Stimulated activated CD8-positive, alpha-beta memory T cell treated with anti-CD3 and anti-CD28 coated beads, Interleukin-4, amount 100 ng/mL, for 24 hours (primary cell): ENCODE measurements at places on chromosomes 2 and 18.

DNA sequence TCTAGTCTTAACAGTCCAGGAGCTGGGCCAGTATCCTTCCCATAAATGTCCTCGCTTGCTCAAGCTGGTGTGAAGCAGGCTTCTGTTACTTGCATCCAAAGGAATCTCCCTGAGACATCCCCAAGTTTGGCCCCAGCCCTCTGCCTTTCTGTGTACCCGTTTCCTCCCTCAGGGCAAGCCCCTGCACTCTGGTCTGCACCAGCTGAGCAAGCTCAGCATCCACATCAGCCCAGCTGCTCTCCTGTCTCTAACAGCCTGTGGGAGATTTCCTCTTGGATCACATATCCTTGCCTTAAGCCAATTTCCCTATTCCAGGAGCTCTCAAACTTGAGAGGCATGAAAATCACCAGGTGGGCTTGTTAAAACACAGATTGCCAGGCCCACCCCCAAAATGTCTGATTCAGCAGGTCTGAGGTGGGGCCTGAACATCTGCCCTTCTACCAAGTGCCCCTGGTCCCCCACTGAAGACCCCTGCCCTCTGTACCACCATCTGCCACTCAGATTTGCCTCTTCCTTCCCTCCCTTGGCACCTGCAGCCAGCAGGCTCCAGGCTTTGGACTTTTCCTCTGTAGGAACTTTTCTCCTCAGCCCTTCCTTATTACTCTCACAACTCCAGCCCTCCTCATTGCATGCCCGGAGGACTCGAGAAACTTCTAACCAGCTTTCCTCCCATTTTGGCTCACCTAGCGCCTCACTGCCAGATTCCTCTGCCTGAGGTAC, 32.1 kb downstream of the REEP1 start:
- DNase-seq: no peak

DNA sequence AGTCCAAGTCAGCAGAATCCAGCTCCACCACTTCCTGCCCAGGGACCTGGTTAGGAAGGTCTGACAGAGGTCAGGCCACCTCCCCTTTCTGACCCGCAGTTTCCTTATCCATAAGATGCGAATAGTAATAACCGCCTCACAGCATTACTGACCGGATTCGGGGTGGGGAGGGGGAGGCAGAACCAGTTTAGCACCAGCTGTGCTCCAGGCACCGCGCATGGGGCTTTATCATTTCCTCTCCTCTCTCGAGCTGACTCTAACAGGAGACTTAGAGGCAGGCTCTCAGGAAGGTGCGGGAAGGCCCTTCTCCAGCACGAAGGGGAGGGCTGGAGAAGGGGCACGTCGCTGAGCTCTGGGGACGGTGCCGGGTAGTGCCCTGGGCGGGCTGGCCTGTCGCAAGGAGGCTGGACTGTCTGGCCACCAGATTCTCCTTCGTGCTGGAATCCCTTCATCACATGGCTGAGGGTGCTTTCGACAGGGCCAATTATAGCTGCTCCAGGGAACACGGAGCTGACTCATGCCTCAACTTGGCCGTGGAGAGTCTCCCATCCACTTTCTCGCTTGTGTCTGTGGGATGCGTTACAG, 5.7 kb downstream of the EHD3 start:
- no peak for DNase-seq

GRCh38 chr2:65991381-65992197, 443.3 kb upstream of the MEIS1 start:
- no peak for DNase-seq

- DNase-seq: no peak
These were observed 242.4 kb downstream of the LPIN1 start for GRCh38 chr2:11988691-11989353.

DNA sequence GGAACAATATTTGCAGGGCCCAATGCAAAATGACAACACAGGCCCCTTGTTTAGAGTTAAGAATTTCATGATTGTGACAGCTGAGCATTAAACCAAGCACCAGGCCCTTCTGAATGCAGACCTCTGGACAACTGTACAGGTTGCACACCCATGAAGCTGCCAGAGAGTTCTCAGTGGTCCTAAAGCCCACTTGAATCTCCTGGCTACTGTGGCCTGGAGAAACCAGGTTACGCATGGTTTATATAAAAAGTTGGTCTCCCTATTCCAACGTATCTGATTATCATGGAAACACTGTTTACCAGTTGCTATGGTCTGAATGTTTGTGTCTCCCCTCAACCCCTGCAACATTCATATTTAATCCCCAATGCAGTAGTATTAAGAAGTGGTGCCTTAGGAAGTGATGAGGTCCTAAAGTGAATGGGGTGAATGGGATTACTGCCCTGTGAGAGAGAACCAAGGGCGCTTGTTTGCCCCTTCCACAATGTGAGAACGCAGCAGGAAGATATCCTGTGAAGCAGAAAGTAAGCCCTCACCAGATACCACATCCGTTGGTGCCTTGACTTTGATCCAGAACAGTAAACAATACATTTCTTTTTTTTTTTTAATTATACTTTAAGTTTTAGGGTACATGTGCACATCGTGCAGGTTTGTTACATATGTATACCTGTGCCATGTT, 48.0 kb upstream of the ANXA4 start:
- DNase-seq: no peak

DNA sequence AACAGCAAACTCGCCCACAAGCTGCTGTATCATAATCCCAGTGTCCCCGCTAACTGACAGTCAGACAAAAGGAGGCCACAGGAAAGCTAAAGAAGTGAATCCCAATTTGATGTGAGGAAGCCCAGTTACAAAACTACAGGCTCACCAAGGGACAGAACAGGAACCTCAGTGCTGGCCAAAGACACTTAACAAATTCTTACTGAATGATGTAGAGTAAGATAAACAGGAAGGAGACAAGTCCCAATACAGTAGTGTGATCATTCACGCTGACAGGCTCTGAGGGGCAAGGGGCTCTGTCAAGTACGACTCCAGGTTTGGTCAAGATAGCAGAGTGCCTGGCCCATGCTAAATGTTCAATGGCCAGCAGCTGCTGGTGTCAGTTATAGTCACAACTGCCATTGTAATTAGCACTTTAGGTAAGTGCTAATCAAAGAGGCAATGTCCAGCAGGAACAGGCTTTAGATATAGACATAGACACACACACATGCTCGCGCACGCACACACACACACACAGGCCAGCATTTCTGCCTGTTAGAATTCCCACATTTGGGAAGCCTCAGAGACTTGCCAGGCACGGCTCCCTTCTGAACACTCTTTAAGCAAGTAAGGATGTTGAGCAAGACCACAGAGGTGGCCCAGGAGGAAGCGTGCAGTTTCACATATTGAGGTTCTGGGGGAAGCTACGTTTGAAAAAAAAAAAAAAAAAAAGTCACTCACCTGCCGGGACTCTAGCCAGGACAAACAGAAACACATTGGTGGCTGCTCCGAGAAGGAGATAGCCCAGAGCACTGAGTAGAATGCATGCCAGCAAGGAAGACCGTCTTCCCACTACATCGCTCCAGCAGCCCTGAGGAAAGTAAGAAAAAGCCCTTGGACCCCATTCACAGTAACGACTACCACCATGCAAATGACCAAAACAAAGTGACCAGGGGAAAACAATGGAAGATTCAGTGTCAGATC, 35.4 kb upstream of the TMEM182 start:
- no peak for DNase-seq

DNA sequence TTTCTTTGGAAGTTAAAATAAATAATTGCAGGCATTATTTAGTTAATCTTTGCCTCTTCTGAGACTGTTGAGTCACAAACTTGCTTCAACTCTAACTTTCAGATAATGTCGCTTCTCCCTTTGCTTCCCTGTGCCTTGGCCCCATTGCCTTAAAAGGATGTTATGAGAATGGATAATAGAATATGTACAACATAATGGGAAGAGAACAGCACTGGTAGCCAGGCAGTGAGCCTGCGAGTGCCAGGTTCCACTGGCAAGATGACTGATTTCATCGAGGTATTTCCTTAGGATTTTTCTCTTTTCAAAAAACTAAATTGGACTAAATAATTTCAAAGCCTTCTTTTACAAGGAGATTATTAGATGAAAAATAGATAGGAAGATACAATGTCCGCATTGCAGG, 420.9 kb downstream of the TGIF1 start:
- DNase-seq: no peak

- no peak for DNase-seq
These were observed 5.6 kb upstream of the RUFY4 start for GRCh38 chr2:218063486-218063885.

GRCh38 chr2:8049176-8049575, 632.7 kb upstream of the ID2 start:
- no peak for DNase-seq

DNA sequence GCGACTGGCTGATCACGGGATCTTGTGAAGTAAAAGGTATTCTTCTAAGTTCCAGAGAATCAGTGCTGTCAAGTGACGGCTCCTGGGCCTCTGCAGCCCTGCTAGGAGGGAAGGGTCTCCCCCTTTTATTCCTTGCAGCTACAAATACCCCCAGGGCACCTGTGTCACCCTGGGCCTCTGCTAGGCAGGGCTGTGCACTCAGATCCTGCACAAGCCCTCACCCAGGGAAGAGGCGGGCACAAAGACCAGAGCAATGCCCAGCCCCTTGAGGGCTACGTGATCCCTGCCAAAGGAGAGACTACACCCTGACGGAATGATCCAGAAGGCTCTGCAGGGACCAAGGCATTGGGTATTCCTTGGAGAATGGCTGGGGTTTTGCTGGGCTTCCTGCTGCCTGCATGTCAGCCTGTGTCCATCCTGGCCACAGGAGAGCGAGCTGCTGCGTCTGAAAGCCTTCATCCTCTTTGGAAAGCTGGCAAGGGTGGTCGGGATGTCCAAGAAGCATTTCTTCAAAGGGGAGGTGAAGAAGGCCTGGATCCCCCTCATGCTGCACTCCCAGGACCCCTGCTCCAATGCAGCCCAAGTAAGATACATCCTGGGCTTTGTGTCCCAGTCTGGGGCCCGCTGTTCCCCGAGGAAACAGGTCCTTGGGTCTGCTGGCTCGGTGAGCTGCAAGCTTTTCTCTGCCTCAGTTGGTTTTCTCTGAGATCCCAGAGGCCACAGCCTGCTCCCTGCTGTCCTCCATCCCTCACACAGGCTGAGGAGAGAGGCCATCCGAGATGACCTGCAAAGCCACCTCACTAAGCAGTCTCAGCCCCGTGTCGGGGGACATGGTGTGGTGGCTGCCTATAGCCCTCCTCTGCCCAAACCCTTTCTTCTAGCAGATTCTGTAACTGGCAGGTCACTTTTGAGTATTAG, 24.9 kb downstream of the HJURP start:
- DNase-seq: no peak

DNA sequence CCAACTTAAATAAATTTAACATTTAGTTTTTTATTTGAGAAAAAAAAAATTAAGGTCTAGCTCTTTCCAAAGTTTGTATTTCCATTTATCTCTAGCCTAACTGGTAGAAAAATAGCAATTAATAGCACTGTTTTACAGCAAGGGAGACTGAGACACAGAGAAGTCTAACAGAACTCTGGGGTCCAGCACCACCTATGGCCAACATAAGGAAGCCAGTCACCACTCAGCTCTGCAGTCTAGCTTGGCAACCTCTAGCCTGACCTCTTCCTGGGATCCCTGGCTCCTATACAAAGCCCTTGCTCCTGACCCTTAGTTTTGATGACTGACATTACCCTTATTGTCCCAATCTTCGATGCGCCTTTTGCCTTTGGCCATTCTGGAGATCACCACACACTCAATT, 114.1 kb upstream of the TLK1 start:
- no peak for DNase-seq

- no peak for DNase-seq
These were observed 28.4 kb upstream of the PXDN start for GRCh38 chr2:1772471-1773267.

DNA sequence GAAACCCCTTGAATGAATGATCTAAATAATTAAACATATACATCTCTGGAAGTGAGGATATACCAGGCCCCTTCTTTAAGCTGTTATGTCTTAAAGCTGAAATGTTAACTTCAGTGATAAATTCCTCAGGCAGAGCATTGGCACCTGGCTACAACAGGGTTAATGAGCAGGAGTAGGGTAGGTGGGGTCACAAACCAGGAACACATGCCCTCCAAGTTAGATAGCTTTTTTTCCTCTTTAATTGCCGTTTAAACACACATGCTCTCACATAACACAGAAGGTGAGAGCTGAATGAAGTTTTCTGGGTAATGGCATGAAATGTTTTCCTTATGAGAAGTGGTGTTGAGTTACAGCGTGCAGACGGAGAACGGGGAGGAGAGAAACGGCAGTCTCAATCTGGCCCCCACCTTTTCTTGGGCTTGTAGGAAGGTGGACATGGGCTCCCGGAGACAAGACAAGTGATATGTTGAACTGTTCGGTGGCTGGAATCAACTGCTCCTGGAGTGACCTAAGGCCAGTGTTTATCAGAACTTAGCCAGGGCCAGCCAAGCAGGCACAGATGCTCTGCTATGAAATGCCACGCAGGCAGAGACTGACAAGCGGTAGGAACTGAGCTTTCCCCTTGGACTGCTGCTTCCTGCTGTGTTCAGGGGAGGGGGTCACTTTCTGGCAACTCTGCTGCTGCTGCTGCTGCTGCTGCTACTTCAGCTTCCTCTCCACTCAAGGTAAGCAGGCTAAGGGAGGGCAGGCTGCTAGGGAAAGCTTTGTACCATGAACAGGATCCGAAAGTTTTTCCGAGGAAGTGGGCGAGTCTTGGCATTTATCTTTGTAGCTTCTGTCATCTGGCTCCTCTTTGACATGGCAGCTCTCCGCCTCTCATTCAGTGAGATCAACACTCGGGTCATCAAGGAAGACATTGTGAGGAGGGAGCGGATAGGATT, at the start of gene GALNT5:
TSS of gene GALNT5 (plus strand) at position 394 of the 941 bp plus-strand sequence. CDS start at position 772, 378 bp downstream.
- DNase-seq: no peak

- no peak for DNase-seq
These were observed 26.4 kb downstream of the PPP4R1 start for GRCh38 chr18:9587924-9588323.

GRCh38 chr2:151525821-151526373, 116.2 kb downstream of the RIF1 start:
- no peak for DNase-seq

- DNase-seq: no peak
These were observed 518.4 kb upstream of the SPHKAP start for GRCh38 chr2:228699888-228700287.

DNA sequence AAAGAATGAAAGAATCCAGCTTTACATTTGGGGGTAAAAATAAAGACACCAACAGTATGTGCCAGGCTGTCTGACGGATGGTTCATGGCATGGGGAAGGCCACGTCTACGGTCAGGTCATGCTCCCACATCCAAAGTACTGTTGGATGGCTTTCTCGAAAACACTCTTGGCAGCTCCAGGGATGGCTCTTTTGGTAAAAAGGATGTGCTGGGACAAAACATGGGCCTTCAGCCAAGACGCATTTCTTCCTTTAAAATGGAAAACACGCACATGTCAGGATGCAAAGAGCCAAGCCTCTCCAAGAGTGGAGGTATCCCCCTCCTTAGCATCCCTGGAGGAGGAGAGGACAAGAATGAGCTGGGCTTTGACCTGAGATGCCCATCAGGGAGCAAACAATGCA, 376.5 kb upstream of the KLHL29 start:
- no peak for DNase-seq

DNA sequence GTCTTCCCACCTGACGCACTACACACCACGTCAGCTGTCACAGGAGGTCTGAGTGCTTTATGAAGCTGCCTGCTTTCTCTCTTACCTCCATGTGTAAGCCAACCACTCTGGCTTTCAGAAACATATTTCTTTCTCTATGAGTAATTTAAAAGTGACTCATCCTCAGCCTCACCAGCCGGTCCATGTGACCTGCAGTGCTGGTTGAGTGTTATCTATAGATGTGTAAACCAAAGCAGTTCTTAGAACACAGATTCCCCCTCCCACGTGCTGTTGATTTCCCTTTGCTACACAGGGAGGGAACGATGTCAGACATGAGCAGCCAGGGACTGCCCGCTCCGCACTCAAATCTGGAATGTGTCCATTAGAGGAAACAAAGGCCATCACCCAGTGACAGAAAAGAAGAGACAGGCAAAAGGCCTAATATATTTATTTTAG, 157.8 kb downstream of the BCL2 start:
- DNase-seq: peak; percentile 64
